ENCODE measurements at places on chromosomes 7 and 10.

GRCh38 chr10:72011468-72011867 lies 47.3 kb downstream of the CHST3 start:
- DNase-seq: no peak

- no peak for DNase-seq
Observed at GRCh38 chr10:51964630-51965029, 265.2 kb upstream of the CSTF2T start.

- peak; percentile 50 for DNase-seq
Observed at GRCh38 chr10:132142396-132143161, 44.2 kb upstream of the DPYSL4 start.

DNA sequence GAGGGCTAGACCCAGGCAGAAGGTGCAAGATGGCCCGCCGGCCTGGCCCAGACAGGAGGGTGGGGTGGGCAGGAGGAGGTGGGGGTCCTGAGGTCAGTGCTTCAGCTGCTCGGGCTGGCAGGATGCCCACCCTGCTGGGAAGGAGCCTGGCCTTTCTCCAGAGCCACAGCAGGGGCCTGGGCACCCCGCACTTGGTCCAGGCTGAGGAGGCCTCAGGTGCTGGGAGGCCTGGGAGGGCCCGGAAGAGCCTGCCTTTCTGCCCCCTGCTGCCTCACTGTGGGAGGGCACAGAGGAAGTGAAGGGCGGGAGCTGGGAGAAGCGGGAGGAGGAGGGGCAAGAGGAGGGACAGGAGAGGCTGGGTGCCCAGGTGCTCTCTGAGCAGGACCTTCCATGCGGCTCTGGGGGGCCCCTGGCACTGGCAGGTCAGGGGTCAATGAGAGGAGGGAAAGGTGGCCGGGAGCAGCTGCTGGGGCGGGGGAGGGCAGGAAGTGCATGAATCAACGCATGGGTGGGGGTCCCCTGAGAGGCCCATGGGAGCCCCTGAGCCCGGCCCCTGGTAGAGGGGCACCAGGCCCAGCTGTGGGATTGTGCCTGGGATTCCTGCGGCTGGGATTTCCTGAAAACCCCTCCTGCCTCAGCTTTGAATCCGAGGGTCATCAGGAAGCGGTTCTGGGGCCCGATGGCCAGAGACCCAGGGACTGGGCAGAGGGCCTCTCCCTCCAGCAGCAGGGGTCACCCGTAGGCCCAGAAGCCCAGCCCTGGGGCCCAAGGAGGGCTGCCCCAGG lies 49.9 kb downstream of the PWWP2B start:
- DNase-seq: peak; percentile 40

DNA sequence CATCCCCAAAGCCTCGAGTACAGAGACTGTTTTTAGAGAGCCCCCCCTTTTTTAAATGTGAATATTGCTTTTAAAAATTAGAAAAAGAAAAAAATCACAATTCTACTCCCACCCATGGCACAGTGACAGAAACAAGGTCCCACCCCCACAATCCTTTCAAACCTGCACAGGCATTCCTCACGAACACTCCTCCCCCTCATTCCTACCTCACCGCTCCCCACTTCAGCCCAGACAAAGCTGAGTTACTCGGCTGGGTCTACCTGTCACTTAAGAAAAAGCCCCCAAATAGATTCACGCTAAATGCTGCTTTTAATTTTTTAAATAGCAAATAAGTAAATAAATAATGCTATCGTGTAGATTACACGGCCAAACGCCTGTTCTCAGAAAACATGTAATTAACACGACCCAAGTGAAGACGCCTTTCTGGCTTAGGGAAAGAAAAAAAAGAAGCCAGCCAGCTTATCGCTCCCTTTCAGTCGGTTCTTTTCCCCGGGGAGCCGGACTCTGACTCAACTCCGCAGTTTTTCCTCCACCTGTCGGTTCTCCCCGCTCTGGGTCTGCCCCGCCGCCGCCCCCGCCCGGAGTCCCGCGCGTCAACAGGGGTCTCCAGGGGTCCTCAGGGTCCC lies 739 bp downstream of the MPP7 start:
- no peak for DNase-seq

DNA sequence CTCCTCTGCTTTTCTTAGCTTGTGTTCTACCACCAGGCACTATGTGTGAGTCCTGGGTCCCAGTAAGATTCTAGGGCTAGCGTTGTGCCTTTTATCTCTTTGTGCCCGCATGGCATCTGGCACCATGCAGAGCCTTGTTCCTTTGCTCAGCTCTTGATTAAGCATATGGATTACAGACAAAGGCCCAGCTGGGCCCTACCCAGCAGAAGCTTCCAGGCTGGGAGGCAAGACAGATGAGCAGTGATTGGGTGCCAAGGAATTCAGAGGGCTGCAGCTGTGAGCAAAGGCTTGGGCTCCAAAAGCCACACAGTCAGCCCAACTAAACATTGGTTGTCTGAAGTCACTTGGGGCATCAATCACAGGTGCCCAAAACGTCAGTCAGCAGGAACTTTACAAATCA lies 2.0 kb downstream of the ACSM6 start:
- DNase-seq: no peak

GRCh38 chr7:47552621-47553020 lies 29.3 kb downstream of the TNS3 start:
- DNase-seq: no peak

DNA sequence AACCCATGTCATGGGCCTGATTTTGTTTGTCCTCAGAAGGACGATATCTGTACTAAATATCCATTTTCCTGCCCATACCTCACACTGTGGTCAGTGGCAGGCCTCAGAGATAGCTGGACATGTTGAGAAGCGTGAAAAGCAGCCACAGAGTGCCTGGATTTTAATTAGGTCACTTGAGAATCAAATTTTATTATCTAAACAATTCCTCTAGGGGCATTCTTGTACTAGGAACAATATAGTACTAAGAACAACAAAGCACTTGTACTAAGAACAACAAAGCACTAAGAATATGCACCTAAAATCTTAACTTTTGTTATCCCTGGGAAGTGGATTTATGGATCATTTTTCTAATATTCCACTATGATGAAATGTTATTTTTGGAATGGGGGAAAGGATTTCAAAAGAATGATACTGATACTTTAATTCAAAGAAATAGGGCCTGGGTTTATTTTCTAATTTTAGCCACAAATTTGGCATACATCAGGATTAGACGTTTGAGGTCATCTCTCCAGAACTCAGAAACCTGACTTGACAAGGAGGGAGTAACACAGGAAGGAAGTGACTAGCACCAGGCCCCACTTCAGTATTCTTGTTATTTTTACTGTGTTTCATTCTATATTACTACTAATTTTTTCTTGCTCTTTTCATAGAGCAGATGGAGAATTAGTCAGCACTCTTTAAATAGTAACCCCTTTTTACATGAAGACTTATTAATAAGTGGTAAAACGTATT lies 112.2 kb downstream of the EXOC4 start:
- DNase-seq: no peak

GRCh38 chr7:106003525-106004064 lies 40.5 kb downstream of the CDHR3 start:
- no peak for DNase-seq

DNA sequence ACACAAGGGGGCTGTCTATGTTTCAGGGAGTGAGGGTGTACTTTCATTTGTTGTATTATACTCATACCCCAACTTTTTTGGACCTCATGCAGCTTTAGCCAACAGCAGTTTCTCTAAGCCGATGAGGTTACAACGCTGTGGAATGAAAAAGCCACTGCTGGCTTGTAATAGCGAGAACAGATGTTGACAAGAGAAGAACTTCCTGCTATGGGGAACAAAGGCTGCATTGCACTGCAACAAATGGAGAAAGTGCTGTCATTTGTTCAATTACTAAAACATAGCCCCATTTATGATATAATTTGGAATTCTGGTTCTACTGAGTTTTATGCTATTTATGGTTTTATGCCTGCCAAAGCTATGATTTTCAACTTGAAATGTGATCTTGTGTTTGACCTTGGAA lies 104.2 kb upstream of the TMEM72 start:
- DNase-seq: no peak

GRCh38 chr10:62231371-62231770 lies 37.3 kb downstream of the RTKN2 start:
- DNase-seq: peak; percentile 14

DNA sequence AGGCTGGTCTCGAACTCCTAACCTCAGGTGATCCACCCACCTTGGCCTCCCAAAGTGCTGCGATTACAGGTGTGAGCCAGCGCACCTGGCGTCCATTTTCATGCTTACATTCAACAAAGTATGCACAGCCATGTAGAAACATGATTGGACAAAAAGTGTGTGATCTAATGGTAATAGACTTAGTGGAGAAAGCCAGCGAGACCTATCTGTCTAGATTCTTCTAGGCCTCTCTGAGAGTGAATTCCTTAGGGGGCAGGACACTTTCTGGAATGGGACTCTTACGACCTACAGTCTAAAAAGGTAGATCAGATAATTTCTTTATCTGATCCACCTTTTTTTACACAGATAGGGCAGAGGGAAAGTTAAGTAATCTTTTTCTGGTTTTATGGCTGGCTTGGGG lies 46.3 kb upstream of the SDK1 start:
- no peak for DNase-seq

DNA sequence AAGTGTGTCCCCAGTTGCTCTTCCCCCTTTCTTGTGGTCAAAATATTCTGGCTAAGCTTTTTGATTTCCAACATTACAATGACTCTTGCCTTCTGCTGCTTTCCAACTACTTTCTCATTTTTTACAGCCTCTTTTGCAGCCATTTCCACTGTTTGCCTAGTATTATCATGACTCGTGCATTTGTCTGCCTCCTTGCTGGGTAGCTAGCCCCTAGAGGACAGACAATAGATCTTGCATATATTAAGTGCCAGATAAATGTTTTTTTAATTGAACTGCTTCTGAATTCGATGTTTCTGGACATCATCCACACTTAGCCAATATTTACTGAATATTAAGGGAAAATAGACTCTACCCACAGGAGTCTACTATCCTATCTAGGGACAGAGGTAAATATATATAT lies 124.5 kb downstream of the POU6F2 start:
- DNase-seq: no peak

DNA sequence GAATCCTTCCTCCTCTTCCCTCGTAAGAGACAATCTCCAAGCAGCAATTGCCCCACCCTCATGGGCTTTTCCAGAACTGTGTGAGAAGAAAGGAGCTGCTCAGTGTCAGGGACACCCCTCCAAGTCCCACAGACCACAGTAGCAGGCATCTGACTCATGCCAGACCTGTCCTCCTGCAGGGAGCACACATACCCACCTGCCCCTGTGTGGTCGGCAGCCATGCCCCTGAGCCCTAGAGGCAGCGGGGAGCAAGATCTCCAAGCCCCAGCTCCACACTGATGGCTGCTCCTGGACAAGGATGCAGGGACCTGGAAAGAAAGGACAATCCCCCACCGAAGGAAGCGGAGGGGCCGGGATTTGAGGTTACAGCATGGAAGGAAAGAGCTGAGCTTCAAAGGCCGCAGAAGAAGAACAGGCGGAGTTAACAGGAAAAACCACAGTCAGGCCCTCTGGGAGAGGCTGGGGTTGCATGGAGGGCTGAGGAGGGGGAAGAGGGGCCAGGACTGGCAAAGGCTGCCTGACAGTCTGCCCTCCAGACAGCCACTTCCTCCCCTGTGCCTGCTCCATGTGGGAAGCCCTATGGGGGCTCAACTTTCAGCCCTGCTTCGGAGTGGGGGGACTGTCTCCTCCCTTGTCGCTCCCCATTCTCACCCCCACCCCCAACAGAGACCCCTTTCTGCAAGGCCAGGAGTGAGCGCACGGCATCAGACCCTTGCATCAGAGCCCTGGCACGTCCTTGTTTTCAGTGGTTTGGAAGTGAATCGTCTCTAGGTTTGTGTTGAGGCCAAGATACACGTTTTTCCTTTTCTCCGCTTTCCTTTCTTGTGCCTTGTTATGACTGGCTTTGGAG lies 46.8 kb downstream of the ASB13 start:
- DNase-seq: no peak

DNA sequence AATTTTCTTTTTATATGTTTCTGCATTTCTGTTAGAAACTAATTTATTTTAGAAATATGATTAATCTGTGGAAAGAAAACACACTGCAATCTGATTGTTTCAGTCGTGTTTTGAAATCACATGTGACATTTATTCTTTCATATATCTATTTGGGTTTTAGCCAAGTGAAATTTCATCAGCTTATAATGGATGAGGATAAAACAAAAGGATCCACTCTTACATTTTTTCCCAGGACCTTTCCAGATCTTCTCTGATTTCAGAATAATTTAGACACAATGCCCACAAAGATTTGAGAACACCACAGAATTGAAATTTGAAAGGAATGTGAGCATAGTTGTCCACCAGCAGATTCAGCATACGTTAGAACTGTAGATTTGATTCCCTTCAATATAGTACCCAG lies 29.1 kb downstream of the CBLL1 start:
- DNase-seq: no peak

DNA sequence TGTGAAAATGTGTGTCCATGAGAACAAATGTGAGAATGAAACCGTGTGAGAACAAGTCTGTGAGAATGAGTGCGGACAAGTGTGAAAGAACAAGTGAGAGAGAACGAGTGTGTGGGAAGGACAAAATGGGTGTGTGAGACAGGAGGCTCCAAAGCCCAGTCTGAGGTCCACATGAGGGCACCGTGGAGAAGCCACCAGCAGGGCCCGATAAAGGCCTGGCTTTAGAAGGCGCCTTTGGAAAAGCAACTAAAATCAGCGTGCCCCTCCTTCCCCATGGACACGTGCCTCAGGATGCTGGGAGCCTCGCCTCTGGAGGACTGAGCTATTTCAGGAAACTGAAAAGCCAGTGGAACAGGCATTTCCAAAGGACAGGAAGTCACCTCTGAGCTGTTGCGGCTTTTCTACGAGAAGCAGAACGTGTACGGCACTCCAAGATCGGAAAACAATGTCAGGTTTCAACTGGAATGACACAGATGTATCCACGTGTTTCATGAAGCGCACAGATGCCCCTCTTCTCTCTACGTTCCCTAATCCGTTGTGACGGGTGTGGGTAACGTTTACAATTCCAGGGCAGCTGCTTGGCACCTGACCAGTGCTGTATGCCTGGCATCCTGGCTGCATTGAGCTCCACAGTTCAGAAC lies 46.4 kb downstream of the ESYT2 start:
- peak; percentile 30 for DNase-seq

DNA sequence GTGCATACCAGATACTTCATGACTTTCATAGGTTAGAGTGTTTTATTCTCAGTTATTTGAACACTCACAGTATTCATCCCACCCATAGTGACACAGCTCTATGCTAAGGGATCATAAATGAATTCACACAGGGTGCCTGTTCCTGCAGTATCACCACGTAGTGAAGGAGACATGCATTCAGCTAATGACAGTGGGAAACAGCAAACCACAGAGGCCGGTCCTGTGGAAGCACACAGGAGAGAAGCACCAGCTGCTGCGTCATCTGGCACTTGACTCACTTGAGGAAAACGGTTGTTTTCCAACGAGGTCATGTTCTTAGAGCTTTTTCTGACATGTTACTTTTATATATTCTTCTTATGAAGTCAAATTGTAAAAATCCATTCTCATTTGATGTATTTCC lies 73.0 kb downstream of the UBE3C start:
- no peak for DNase-seq

Measured in H54 (cell line).